Stimulated activated CD8-positive, alpha-beta memory T cell treated with anti-CD3 and anti-CD28 coated beads, Interleukin-4, amount 100 ng/mL, for 1 hour (primary cell): ENCODE measurements at places on chromosomes 16 and 17.
A peak's percentile ranks its signal among the peaks of the same experiment; 100 is the strongest.

DNA sequence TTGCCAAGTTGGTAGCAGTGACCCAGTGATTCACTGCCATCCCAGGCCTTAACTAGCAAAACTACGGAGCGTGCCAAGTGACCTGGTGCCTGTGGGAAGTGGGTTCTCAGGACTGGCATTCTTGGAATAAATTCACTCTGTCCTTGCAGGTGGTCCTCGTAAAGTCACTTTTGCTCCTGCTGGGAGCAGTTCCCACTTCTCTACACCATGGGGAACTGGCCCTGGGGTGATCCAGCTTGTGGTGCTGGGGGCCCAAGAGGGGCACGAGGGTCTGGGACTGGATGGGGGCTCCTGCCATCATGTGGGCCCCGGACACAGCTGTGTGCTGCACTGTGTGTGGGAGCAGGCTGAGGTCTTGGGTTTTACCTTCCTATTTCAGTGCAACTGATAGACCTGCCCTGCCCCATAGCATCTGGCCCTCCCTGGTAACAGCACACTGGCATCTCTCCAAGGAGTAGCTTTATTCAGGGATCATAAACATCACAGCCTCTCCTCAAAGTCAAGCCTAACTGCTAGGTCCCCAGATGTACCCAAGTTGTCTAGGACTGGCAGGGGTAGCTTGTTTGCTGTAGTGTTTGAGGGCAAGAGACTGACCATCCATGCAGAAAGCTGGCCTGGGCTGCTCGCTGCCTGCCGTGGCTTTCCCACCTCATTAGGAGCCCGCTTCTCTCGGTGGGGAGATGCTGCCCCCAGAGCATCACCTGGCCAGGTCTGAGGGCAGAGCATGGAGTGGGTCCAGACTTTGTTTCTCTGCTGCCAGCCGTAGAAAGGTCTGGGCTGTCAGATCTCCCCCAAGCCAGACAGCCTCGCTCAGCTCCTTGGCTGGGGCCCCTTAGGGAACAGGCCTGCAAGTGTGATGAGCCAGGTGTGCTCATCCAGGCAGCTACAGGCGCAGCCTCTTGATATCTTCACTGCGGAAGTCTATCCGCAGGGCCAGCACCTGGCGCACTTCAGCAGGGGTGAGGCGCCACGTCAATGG, 26.0 kb downstream of the FCSK start:
- DNase-seq: no peak

GRCh38 chr16:88737298-88738150, 31.2 kb downstream of the CTU2 start:
- peak; percentile 40 for DNase-seq

DNA sequence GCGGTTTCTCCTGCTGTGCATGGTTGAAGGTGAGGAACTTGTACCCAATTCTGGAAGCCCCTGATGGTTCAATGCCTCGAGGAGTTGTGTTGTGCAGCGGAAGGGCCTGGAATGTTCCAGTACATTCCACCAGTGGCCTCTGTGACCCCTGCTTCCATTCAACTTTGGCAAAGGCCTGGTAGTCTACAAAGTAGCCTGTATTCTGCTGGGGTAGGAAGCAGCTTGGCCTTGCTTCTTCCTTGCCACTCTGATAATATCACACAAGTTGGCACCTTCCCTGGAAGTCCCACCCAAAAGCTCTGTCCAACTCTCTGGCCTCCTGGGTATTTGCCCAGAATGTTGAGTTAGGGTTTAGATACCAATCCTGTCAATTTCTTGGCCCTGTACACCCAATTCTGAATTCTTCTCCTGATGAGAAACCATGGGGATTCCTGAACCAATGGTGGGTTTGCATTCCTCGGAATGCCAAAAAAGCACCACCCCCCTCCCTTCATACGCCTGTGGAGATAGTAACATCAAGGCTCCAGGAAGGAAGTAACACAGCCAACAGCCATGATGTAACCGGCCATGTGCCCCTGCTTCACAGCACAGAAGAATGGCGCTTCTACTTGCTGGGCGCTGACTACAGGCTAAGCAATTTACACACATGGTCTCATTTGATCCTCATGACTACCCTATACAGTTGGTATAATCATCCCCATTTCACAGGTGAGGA, 11.8 kb upstream of the FAM117A start:
- DNase-seq: no peak

DNA sequence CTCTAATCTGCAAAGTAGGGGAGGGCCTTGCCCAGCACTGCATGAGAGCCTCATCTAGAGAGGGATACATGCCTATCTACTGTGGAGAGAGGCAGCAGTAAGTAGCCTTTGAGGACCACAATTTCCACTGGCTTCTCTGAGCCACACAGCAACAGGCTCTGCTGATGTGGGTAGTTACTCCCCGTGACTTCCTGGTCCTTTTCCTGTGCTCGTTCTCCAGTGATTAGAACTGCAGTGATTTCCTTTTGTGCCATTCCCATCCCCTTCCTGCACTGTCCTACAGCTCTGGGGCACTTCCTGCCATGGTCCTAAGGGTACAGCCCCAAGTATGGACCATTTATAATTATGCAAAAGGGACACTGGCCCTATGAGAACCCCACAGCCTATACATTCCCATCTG, 3.0 kb downstream of the PLSCR3 start:
- no peak for DNase-seq

- peak; percentile 41 for DNase-seq
Measured at GRCh38 chr17:27651411-27652345, 20.7 kb downstream of the LGALS9 start.

DNA sequence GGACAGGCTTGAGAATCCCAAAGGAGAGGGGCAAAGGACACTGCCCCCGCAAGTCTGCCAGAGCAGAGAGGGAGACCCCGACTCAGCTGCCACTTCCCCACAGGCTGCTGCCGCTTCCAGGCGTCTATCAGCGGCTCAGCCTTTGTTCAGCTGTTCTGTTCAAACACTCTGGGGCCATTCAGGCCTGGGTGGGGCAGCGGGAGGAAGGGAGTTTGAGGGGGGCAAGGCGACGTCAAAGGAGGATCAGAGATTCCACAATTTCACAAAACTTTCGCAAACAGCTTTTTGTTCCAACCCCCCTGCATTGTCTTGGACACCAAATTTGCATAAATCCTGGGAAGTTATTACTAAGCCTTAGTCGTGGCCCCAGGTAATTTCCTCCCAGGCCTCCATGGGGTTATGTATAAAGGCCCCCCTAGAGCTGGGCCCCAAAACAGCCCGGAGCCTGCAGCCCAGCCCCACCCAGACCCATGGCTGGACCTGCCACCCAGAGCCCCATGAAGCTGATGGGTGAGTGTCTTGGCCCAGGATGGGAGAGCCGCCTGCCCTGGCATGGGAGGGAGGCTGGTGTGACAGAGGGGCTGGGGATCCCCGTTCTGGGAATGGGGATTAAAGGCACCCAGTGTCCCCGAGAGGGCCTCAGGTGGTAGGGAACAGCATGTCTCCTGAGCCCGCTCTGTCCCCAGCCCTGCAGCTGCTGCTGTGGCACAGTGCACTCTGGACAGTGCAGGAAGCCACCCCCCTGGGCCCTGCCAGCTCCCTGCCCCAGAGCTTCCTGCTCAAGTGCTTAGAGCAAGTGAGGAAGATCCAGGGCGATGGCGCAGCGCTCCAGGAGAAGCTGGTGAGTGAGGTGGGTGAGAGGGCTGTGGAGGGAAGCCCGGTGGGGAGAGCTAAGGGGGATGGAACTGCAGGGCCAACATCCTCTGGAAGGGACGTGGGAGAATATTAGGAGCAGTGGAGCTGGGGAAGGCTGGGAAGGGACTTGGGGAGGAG, at the start of gene CSF3:
CSF3 (plus strand) TSS at position 436 of the 993 bp plus-strand sequence; CDS start at position 471, 35 bp downstream.
- no peak for DNase-seq

- DNase-seq: no peak
Measured at GRCh38 chr17:56009795-56010651, 143.3 kb upstream of the ANKFN1 start.

DNA sequence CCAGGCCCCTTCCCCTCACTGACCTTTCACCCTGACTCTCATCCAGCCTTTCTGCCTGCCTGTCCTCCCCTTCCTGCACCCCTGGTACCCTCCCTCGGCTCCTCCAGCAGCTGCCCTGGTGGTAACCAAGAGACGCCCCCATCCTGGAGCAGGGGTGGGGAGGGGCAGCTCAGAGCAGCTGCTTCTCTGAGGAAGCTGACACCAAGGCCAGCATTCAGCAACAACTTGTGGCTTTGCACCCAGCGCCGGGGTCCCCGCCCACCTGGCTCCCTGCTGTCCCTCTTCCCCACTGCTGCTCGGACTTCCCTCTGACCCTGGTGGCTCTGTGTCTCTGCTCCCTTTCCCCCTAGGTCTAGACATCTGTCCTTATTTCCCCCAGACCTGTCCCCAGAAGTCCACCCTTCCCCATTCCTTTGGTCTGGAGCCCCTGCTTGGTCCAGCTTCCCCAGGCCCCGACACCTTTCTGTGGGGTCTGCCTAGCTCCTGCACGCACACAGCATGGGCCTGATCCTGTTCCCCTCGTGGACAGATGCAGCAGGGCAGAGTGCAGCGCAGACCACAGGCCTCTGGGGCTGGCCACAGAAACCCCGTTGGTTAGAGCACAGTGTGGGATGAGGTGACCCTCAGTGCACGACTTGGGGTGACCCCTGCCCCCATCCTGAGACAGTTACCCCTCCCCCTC, 1.2 kb upstream of the ATP2A1 start:
- no peak for DNase-seq

- DNase-seq: no peak
Measured at GRCh38 chr17:57720386-57721035, 24.6 kb downstream of the CCDC182 start.

DNA sequence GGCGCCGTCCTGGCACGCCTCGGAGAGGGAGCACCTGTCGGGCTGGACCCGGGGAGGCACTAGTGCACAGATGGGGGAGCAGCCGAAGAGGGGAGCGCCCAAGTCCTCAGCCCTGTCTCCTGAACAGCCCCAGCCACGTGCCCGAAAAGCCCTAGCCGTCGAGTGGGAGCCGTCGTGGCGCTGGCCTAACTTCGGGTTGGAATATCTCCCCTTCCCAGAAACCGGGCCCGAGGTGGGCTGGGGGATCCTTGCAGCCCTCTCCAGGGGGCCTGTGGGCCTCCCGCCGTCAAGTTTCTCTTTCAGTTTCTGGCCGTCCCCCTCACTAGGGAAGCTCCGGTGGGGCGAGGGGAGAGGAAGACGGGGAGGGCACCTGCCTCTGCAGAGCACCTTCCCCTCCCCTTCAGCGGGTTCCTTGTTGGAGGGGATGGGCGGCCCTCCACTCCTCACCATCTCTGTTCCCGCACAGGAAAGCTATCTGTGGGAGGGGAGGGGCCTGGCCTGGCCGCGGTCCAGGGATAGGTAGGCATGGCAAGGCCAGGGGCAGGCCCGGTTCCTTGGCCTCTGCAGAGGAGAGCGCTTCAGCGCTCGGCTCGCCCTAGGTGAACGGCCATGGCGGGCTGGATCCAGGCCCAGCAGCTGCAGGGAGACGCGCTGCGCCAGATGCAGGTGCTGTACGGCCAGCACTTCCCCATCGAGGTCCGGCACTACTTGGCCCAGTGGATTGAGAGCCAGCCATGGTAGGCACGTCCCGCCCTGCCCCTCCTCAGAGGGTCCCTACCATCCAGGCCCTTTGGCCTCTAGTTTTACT, 709 bp downstream of the STAT5A start:
- DNase-seq: no peak

DNA sequence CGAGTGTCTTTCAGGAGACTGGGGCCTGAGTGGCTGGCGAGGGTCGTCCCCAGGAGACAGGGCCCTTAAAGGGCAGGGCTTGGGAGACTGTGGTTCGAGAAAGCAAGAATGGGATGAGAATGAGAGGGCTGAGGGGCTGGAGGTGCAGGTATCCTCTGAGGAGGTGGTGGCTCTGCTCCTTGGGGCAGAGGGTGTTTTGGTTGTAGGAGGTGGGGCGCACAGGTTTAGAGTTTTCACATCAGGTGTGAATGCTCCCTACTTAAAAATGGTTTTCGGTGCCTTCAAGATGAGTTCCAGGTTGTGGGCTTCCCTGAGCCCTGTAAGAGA, 430 bp downstream of the BCAS3 start:
- no peak for DNase-seq

GRCh38 chr17:69286257-69286656, 40.7 kb downstream of the ABCA5 start:
- DNase-seq: no peak

DNA sequence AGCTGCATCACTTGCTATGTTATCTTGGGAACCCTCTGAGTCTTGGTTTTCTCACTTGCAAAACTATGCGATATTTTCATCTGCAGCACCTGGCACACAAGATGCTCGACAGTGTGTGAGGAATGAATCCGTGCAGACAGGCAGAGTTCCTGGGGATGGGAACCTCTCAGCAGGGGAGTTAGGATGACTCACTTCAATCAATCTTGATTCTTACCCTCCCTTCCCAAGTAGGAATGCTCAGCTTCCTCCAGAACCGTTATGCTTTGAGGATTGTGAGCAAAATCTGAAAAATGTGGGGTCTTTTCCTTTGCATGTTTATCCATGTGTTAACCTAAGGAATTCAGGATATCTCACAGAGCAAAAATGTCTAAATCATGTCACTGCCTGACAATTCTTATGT, 68.9 kb upstream of the HNF1B start:
- DNase-seq: no peak

GRCh38 chr17:30840771-30841170, 9.0 kb downstream of the ATAD5 start:
- DNase-seq: no peak

DNA sequence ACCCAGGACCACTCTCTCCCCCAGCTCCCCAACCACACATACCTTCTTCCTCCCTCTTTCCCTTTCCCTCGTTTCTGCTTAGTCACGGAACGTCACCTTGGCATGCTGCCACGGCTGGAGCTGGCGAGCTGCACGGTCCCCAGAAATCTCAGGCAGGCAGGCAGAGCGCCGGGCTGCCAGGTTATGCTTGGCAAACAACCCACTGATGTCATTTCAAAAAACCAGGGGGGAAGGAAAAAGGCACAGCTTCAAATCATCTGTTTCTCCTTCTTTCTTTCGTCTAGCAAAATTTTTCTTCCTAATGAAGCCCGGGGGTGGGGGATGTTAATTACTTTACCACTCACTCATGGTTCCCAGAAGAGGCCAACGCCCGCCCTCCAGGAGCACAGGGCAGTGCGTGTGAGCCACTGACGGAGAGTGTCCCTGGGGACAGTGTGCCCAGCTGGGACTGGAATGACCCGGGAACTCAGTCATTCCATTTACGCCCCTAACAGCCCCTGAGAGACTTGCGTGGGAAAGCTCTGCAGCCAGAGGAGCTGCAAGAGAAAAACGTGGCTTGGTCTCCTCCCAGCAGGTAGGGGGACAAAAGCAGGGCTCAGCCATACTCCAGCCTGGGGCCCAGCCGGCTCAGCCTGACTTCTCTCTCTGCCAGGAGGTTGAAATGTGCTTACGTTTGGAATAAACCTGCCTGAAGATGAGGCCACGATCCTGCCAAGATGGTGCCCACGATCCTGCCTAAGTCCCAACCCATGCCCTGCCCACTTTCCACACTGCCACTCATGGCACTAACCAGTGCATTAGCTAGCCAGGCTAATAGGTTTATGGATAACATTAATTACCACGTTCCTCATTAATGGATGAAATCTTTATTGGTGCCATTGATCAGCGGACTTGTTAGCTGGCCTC, 198.9 kb downstream of the ZFHX3 start:
- DNase-seq: no peak

GRCh38 chr17:32755045-32755805, 121.7 kb downstream of the MYO1D start:
- no peak for DNase-seq
